ENCODE measurements at places on chromosomes 16 and 17.

- no peak for DNase-seq
Measured at GRCh38 chr16:84617041-84617790, 662 bp downstream of the COTL1 start.

DNA sequence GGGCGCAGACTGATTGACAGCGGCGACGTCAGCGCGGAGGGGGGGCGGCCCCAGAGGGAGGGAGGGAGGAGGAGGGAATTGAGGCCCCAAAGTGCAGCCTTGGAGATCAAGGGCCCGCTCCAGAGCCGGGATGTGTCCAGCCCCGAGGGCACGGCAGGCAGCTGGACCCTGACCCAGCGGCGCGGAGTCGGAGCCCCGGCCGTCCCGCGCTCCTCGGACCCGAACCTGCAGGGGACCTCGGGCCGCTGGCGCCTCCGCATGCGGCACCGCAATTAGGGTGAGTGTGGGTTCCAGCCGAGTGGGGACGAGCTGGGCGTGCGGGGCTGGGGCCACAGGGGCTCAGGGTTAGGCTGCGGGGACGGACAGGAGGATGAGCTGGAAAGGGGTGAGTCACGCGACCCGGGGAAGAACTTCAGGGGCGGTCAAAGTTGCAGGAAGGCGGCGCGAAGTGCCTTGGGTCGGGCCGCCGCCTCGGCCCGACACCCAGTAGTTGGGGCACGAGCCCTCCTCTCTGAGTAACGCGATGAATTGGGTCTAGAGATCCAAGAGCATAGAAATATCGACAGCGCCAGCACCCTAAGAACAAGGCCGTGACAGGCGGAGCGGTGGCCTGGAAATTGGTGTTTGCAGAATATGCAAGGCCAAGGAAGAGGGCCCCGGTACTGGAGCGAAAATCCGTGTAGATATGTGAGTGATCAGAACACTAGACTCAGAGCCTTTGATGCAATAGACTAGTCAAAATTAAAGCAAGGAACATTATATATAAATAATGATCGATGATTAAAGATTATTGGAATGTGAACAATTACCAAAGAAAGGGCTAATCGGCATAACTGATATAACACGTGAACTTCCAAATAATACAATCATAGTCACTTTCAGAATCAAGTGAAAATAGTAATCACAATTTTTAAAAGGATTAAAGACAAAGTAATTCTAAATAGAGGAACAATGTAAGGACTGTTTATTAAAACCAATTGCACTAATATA lies at the start of gene TBX4:
TSS of gene TBX4 (plus strand) at position 122 of the 990 bp plus-strand sequence. CDS start 4,069 bp downstream, outside the sequence.
- no peak for DNase-seq

- no peak for DNase-seq
Measured at GRCh38 chr16:51184702-51185433, 33.8 kb upstream of the SALL1 start.

DNA sequence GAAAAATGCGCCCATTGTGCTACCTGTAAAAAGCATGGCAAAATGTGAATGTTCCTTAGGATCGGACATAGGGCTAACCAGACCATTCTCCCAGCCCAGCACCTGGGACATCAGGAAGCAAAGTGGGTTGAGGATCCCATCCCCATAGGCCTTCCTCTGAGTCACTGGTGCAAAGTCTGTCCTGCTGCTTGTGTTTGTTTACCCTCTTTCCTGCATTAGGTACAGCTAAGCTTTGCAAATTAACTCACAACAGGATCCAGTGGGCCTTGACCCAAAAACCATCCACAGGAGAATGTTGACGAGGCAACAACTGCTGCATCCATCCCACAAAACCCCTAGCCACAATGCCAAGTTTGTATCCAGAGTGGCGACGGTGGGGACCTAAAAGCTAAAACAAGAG lies 106.2 kb downstream of the GRIN2A start:
- DNase-seq = no peak

DNA sequence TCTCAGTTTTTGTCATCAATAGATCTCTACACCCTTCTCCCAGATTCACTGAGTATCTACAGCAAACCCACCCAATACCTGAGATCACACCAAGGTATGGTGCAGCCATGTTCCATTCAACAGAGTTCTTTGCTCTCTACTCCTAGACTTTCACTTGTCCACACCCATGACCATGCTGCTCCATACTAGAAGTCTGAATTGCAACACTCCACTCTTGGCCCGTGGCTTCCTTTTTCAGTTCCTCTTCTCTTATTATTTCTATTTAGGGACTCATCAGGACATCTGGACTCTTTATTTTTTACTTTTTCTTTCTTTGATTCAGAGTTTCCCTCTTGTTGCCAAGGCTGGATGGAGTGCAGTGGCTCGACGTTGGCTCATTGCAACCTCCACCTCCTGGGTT lies 37.1 kb downstream of the YWHAE start:
- no peak for DNase-seq

Data from kidney epithelial cell (primary cell).